ENCODE measurements at places on chromosomes 2 and 18.

DNA sequence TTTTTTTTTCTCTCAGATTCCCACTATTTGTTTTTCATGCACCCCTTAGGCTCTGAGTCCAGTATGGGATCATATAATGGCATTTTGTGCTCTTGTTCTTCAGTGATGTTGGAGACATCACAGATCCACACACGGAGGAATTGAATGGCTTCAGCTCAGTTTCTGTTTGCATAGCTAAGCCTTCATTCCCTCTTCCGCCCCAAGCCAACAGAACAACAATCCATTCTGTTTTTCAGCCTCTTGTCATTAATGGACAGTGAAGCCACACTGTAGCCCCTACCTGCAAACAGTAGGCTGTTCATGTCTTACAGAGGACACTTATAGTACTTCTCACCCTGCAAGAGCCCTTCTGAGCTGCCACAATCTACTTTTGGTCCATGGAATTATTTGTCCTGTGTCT is 64.0 kb upstream of the ZSWIM2 start:
- no peak for DNase-seq

- DNase-seq: no peak
These were observed 202.9 kb downstream of the NDUFA10 start for GRCh38 chr2:239822146-239822831.

DNA sequence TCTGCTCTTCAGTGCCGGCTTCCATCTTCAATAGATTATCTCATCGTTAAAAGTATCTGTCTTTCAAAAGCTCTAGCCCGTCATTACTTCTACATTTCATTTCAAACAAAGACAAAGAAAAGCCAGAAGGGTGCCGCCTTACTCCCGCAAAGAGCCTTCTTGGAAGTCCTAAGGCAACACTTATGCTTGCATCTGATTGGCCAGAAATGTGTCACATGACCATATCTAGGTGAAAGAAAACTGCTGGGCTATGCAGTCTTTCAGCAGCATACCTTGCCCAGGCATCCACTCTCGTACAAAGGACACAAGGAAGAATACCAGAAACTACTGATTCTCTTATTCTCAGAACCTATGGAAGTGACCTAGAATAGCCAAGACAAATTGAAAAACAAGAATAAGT is 217.1 kb upstream of the SLC35G4 start:
- DNase-seq: no peak

GRCh38 chr18:1252534-1252933 is 347.9 kb downstream of the ADCYAP1 start:
- DNase-seq: no peak

GRCh38 chr2:40384233-40384632 is 67.7 kb downstream of the SLC8A1 start:
- DNase-seq: no peak

DNA sequence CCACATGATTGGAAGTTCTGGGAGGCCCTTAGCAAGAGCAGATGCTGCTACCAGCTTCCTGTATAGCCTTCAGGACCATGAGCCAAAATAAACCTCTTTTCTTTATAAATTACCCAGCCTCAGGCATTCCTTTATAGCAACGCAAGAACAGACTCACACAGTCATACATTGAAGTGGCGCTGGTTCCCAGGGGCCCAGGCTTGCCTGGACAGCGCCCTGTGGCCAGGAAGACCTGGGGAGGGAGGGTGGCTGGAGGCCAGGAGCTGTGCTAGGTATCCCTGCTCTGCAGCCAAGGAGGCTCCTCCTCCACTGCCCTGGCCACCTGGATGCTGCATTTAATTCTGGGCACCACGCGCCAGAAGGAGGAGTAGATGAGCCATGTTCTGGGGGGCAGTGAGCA is 98.1 kb downstream of the AGAP1 start:
- no peak for DNase-seq

DNA sequence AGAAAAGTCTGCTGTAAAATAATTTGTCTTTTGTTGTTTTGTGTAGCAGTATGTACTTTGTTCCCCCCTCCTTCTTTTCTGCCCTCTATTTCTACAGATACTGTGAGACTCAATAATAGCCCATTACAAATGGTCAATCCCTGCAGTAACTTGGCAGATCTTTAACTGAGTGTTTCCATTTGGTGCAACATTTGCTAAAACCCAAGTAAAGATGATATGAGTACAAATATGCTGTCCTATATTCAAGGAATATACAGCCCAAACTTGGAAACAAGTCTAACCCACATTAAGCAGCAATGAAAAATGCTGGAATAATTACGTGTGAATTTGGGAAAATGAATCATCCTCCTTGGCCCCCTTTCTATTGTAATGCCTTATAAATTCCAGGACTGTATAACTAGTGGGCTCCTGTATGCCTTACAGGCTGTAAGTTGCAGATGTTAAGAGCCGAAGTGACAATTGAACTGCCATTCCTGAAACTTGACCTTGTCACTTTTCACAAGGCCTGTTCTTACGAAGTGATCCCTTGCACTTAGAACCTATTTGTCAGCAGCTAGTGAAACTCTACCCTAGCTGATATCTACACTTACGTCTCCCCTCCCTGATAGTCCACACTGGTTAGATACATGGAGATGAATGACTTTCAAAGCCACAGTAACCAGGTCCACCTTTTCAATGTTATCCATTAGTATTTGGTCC is 104.9 kb downstream of the IRS1 start:
- no peak for DNase-seq

DNA sequence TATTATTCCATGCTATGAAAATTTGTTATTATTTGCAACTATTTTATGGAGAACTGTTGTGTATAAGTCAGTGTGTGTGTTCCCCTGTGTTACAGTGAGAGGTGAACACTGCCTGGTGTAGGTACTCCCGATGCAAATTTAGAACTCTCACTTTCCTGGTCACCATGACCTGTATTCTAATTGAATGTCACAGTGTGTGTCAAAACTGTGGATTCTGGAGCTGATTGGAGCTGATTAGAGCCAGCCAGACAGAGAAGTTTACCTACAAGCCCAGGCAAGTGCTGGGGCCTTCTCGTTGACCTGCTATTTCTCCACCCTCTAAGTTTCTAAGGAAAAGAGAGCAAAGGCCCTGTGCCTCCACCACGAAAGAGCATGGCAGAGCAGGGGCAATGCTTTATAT is 216.0 kb downstream of the NYAP2 start:
- no peak for DNase-seq

DNA sequence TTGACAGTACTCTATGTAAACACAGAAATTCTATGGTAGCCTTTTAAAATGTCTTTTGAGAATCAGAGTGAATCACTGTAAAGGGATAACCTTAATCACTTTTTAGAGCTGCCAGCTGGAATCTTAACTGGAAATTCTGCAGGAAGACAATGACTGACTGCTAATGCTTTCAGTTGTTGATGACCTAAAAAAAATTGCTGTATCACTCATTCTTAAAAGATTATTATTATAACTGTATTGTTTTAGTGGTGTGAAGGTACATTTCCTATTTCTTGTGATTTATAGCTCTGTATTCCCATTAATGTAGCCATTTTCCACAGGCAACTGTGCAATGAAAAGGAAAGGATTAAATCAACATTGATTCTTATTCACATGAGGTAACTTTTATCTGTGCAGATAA is 260.5 kb downstream of the CALCRL start:
- DNase-seq: peak; percentile 4

DNA sequence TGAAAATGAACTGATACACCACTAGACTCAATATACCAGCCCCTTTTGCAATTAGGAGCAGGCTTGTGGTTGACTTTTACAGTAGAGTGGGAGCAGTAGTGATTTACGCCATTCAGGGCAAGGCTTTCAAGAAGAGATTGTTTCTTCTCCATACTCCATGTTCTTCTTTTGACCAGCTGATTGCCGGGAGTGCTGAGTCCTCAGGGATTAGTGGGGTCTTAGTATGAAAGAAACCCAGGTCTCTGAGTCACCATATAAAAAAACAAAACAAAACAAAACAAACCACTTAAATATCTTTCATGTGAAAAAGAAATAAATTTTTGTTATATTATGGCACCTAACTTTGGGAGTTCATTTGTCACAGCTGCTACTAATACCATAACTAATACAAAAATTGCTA is 465.6 kb upstream of the TRIB2 start:
- DNase-seq: no peak

DNA sequence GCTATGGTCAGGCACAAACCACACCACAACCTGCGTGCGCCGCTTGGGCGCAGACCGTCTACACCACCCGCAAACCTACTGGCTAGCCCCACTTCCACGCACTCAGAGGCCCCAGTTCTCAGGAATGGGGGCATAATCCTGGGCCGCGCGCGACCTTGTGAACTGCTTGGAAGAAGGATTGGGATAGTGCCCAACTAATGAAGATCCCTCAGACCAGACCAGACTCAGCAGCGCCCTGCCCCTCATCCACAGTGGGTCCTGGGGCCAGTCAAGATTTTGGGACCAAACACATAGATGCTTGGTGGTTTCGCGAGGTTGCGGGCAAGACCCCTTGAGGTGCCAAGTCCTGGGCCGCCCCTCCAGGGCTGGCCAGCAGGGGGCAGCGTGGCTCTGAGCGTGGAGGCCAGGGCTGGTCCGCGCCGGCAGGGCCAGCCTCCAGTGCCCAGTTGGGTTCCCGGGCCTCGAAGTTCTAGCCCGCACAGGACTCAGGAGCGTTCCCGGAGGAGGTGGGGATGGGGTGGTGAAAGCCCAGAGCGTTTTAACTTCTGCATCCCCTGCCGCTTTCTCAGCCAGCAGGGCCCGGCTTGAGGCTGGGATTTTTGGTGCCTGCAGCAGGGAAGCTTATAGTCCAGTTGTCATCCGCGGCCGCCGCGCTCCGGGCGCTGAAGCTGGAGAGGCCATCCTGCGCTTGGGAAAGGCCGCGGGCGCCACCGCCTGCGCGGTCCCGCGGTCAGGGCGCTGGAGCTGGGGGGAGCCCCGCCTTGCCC is 8.3 kb downstream of the OSR1 start:
- peak; percentile 39 for DNase-seq

GRCh38 chr2:236558036-236558435 is 11.6 kb upstream of the ACKR3 start:
- no peak for DNase-seq

- DNase-seq: no peak
These were observed 64.1 kb upstream of the NFU1 start for GRCh38 chr2:69501301-69501700.

GRCh38 chr18:12333506-12334290 is 25.7 kb downstream of the TUBB6 start:
- no peak for DNase-seq

GRCh38 chr2:240458900-240459391 is 23.5 kb downstream of the GPC1 start:
- no peak for DNase-seq

DNA sequence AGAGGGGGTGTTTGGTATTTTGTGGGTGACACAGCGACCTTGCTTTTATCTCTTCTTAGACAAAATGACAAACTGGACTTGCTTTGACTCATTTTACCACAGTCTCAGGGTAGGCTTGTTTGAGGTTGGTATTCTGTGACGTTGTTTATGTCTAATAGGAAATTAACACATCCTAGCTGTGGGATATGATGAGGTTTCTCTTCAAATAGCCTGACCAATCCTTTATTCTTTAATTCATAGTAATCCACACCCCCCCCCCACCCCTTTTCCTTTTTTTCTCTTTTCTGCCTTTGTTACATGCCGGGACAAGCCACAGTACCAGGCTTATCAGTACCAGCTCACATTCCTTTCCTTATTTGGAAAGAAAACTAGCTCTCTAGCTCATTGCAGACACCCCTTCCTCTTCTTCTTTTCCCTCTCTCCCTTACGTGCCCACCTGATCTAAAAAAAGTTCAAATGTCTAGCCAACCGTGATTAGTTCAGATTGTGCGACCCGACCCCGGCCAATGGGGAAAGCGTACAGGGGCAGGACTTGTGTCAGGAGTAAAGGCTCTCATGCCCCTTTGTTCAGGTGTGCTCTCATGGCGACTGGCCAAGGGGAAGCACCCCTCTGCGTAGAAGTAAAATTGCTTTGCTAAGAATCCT is 52.2 kb upstream of the PTPRM start:
- DNase-seq: no peak

DNA sequence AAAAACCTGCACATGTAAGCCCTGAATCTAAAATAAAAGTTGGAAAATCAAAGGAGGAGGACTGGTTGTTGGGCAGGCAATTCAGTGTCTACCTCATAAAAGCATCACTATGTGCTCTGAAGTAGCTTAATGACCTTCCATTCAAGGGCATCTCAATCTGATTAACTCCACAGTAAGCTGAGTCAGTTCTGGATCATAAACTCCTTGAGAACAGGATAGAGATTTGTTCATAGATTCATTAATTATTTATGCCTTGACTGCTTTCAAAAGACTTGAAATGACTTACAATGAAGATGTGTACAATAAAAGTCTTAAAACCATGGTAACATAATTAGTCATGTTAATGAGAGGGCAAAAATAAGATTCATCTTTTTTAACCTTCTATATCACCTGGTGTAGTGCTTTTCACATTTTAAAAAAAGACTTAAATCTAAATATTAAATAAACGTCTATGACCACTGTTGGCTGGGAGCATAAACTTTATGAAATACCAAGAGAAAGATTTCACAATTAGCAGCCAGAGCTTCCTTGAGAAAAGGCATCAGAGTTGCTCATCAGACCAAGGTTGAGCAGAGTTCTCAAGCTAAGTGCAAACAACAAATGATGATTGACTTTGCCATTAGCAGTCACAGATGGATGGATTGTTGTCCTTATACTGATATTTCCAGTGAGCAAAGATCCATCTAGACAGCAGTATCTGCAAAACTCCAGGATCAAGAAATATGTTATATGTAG is 237.3 kb upstream of the THUMPD2 start:
- DNase-seq: no peak

- no peak for DNase-seq
These were observed 331.4 kb downstream of the EXOC6B start for GRCh38 chr2:72494392-72494791.

DNA sequence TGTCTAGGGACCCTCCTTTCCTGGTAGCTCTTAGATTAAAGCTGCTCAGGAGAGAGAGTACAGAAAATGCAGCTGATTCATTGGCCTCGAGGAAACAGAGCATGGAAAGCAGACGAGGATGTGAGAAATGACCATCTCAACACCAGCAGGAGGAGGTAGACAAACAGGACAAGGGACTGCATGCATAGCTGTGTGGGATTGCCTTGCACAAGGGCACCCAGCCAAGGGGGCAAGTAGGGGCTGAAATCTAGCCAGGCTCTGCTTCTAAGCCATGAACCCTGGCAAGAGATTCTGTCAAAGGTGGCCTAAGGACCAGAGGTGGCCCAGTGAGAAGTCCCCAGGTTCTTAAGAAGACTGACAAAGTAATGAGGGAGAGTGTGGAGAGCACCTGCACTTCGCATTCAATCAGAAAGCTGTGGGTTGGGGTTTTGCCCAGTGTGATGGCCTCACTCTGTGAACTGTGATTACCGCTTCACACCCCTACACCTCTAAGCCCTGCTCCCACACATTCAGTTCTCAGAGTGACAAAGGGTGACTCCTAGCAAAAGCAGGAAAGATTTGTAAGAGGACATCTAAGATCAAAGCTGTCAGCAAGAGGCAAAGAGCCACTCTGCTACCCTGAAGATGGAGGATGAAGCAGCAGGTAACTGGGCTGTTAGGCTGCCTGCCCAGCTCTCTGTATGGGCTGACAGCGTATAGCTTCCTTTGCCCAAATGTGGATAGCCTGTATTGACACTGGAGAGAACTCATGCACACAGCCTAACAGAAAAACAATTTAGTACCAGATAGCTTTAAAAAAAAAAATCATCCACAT is 151.3 kb upstream of the PELI1 start:
- no peak for DNase-seq

GRCh38 chr2:236584521-236585384 is 15.1 kb downstream of the ACKR3 start:
- no peak for DNase-seq

Measured in NCI-H345 (cell line).